Effector CD8-positive, alpha-beta T cell (primary cell): ENCODE measurements at places on chromosomes 12 and 14.

DNA sequence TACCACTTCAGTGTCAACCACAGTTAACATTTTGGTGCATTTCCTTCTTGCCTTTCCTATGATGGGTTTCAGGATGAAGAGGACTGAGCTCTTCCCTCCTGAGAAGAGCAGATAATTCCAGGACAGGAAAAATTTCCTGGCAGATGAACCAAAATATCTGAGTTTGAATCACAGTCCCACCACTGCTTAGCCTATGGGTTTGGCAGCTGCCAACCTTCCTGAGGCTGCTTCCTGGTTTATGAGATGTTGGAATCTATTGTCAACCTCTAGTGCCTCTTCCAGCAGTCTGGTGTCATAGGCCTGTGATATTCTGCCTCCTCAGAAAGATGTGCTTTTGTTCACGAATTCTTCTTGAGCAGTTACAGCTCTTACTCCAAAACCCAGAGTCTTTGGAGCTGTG lies 197.4 kb upstream of the FRMD6 start:
- DNase-seq, result no peak

- DNase-seq, result peak; percentile 65
Observed at GRCh38 chr14:92680781-92681650, 67.4 kb downstream of the LGMN start.

- no peak for DNase-seq
Observed at GRCh38 chr12:95051241-95051640, 22.2 kb downstream of the NR2C1 start.

DNA sequence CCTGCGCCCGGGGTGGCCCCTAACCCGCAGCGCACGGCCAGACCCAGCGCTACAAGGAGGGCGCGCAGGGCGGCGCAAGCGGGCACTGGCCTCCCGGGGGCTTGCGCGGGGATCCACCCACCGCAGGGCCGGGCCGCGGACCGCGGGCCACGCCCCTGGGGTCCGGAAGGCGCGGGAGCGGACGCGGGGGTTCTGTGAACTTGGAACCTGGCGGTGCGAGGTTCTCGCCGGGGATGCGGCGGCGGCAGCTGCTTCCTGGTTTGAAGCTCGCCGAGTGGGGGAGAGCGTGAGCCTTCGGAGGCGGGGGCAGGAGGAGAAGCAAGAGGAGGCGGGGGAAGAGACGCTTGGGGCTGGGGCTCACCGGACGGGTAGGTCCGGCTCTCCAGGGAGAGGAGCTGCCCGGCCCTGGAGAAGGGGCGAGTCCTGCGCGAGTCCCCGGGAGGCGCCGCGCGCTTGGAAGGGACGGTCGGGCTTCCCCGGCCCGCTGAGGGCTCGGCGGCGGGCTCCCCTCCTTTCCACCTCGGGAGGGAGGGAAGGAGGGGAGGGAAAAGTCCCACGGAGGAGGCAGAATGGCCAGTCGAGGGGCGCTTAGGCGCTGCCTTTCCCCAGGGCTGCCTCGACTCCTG lies at the start of gene PRKCH:
Gene PRKCH (plus strand): TSS at position 195 of the 626 bp plus-strand sequence. CDS start 523 bp downstream, outside the sequence.
- DNase-seq, result peak; percentile 64

DNA sequence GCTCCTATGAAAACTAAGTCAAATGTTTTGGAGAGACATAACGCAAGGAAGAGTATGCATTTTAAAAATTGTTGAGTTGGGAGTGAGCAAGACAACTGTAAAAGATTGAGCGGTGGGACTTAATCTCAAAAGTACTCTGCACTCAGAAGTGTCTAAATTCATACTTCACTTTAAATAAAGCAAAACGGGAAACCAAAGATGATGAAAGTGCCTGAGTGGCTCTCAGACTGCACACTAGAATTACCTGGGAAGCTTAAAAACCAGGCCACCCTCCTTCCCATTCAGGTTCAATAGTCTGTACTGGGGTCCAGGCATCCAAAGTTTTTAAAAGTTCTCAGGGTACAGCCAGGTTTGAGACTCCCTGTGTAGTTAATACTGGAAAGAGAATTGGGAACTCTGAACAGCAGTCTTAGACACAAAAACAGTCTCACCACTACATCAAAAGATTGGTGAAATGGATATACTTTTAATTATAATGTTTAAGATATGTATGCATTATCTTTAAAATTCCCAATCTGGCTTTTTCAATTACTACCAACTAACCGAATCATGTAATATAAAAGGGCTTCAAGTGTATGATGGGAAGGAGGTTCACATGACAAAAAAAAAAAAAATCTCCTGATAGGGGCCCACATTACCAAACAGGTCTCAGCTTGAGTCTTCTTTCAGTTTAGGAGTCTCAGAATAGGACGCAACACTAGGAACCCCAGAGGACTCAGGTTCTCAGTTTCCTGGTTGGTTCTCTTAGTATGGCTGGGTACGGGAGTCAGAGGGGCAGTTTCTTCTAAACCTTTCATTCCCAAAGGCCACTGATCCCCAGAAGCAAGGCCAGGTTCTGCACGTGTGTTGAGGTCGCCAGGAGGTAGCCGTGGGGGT lies 1.0 kb downstream of the HOMEZ start:
- DNase-seq, result no peak

DNA sequence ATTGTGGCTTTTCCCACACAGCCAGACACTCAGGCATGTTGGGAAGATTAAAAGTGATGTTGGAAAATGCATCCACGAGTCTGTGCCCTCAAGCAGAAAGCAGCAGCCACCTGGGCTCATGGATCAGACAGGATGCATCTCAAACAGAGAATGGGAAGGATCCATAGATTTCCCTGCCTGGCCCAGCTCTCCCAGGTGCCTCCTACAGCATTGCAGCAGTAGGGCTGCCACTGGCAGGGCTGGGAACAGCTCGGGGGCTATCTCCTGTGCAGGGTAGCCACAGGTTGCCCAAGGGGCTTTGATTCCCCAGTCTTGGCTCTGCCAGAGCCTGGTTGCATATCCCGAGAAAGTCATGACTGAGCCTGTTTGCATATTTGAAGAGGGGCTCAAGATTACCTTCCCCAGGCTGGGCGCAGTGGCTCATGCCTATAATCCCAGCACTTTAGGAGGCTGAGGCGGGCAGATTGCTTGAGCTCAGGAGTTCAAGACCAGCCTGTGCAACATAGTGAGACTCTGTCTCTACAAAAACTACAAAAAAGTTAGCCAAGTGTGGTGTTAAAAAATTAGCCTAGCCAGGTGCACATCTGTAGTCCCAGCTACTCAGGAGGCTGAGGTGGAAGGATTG lies 19.5 kb downstream of the C14orf132 start:
- no peak for DNase-seq

DNA sequence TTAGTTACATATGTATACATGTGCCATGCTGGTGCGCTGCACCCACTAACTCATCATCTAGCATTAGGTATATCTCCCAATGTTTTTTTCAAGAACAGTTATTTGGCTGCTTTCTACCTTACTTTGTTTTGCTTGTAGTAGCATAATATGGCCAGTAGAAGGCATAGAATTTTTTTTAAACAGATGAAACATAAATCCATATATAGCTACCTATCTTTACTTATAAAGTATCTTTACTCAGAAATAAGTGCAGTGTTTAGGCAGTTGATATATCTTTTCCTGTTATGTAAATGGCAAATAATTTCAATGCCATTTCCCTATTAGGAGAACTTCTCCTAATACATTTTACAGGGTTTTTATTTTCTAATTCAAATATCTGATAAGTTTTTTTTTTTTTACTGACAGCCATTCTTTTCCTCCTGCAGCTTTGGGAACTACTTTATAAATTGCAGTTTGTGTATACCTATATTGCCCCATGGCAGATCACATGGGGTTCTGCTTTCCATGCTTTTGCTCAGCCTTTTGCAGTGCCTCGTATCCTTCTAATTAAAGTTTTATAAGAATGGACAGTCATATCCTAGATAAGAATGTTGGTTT lies 143.1 kb downstream of the PCNX1 start:
- no peak for DNase-seq

- no peak for DNase-seq
Observed at GRCh38 chr14:94613720-94614644, 1.8 kb downstream of the SERPINA3 start.

GRCh38 chr14:69356903-69357543 lies 41.1 kb downstream of the ERH start:
- DNase-seq, result no peak

DNA sequence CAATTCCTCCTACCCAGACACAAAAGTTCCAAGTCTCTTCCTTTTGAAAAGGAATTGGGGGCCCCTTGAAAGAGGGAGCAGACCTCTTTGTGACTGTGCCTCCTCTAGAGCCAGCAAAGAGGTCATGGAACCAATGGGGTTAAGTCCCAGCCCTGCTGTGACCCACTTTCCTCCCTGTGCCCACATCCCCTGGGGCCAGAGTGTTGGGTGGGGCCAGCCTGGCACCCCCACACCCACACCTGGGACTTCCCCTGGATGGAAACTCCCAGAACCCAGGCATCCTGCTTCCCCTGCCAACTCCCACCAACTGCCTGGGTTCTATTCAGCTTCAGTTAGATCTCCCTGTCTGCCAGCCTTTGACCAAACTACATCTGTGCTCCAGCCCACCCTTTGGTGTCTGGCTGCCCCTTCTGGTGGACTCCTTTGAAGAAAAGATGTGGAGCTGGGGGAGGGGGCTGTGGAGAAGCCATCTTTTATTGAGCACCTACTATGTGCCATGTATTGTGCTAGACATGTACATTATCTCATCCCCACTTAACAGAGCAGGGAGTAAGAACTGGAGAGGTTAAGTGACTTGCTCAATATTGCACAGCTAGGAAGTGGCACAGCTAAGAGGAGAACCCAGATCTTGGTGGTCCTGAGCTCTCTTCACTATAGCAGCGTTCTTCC lies 4.6 kb upstream of the RARG start:
- DNase-seq, result no peak

GRCh38 chr14:106051796-106052195 lies 525.4 kb downstream of the TMEM121 start:
- no peak for DNase-seq

GRCh38 chr14:58697266-58697929 lies 59.6 kb downstream of the DACT1 start:
- DNase-seq, result no peak

GRCh38 chr14:91019673-91020072 lies 40.8 kb downstream of the RPS6KA5 start:
- DNase-seq, result no peak

- no peak for DNase-seq
Observed at GRCh38 chr14:106662936-106663550, 1136.7 kb downstream of the TMEM121 start.

DNA sequence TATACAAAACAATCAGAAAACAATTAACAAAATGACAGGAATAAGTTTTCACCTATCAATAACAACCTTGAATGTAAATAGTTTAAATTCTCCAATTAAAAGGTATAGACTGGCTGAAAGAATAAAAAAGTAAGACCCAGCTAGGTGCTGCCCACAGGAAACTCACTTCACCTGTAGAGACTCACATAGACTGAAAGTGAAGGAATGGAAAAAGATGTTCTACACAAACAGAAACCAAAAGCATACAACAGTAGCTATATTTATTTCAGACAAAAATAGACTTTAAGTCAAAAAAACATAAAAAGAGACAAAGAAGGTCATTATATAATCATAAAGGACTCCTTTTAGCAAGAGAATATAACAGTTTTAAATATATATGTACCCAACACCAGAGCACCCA lies 152.4 kb upstream of the PWP1 start:
- DNase-seq, result no peak

DNA sequence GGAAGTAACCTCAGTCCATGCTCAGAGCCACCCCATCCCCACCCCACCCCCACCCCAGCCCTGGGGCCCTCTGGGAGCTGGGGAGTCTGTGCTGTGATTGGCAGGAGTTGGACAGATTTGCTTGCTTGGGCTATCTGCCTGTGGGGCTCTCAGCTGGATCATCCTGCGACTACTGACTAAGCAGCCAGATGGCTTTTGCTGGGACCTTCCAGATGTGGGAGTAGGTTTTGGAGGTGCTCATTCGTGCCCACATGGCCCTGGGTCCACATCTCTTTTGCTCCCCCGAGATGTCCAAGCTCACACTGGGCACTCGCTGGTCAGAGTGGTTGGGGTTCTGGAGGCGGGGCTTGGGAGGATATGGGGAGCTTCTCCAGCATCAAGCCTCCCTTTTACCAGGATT lies 138.9 kb downstream of the TSPAN9 start:
- DNase-seq, result no peak

DNA sequence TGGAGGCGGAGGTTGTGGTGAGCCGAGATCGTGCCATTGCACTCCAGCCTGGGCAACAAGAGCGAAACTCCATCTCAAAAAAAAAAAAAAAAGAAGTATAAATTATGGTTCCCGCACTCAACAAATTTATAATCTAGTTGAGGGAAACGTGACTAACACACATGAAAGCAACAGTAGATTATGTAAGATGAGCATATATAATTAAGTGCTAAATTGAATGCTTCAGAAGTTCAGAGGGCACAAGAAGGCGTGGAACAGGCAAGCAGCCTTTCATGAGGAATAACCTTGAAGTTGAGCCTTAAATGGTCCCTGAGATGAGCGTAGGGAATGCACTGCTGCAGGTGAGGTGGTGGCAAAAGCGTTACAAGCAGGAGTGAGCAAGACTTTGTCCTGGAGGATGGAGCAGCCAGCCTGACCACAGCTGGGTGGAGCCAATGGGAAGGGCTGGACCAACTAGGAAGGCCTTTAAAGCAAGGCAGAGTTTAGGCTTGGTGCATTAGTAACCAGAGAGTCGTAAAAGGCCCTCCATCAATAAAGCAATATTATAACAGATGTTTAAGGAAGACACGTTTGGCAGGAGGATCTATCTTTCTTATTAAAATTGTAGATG lies 30.6 kb upstream of the TUBA1A start:
- no peak for DNase-seq

- DNase-seq, result no peak
Observed at GRCh38 chr14:76376409-76376877, 506 bp downstream of the ESRRB start.

- no peak for DNase-seq
Observed at GRCh38 chr14:60303745-60304144, 54.7 kb downstream of the PPM1A start.

- no peak for DNase-seq
Observed at GRCh38 chr12:97493731-97494130, 31.1 kb downstream of the RMST start.

DNA sequence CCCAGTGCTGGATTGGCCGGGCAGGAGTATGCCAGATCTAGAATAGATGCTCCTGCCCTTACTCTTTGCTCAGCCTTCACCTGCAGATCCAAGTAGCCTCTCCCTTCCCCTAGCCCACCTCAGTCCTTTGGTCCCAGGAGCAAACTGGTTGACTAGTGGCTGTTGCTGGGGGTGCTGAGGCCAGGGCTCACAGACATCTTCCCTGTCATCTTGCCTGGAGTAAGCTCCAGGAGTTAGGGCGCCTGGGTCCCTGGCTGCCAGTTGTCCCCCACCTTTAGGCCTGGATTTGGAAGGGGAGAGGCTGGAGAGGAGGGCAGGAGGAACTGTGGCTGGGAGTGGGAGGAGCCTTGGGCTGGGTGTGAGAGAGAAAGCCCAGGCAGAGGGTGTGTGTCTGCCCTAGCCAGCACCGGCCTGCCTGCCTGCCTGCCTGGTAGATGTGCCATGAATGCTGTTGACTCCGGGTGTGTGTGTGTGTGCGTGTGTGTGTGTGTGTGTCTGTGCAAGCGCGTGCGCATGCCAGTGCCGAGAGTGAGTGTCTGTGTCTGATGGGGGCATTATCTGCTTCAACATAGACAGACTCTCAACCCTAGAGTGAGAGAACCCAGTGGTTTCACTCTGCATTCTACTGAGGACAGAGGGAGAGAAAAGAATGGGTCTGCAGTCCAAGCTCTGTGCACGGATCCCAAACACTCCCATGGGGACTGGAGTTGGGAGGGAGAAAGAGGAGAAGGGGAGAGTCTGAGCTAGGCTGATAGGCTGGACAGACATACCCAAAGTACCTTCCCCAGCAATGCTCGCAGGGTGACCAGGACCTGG lies 845 bp upstream of the RARG start:
- no peak for DNase-seq
